Head of caudate nucleus (tissue), 42 donors: ENCODE measurements at places on chromosomes 12 and 14.

- no peak for DNase-seq
Observed at GRCh38 chr12:114221136-114221833, 184.7 kb downstream of the TBX5 start.

DNA sequence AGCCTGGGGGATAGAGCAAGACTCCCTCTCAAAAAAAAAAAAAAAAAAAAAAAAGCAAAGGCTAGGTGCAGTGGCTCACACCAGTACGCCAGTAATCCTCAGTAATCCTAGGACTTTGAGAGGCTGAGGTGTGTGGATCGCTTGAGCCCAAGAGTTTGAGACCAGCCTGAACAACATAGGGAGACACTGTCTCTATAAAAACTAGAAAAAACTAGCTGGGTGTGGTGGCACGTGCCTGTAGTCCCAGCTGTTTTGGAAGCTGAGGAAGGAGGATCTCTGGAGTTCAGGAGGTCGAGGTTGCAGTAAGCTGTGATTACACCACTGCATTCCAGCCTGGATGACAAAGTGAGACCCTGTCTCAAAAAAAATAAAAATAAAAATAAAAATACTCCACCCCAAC lies 8.9 kb upstream of the RBM25 start:
- no peak for DNase-seq

- DNase-seq, result no peak
Observed at GRCh38 chr12:54292083-54292930, 8.5 kb downstream of the NFE2 start.

GRCh38 chr14:58731465-58732293 lies 93.9 kb downstream of the DACT1 start:
- DNase-seq, result no peak

DNA sequence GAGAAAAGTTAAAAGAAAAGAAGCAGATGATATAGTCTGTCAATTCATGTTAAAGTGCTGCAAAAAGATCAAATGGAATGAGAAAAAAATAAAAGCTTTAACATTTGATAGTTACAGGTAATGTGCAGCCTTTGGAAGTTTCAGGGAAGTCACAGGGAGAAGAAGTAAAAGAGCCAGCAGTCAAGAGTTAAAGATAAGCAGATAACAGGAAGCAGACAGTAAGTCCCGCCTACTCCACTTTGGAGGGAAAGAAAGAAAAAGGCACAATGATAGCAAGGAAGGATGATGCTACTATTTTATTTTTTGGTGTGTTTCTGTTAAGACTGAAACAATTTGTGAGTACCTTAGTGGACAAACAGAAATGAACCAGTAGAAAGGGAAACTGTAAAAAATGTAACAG lies 111.1 kb upstream of the KRR1 start:
- DNase-seq, result no peak

DNA sequence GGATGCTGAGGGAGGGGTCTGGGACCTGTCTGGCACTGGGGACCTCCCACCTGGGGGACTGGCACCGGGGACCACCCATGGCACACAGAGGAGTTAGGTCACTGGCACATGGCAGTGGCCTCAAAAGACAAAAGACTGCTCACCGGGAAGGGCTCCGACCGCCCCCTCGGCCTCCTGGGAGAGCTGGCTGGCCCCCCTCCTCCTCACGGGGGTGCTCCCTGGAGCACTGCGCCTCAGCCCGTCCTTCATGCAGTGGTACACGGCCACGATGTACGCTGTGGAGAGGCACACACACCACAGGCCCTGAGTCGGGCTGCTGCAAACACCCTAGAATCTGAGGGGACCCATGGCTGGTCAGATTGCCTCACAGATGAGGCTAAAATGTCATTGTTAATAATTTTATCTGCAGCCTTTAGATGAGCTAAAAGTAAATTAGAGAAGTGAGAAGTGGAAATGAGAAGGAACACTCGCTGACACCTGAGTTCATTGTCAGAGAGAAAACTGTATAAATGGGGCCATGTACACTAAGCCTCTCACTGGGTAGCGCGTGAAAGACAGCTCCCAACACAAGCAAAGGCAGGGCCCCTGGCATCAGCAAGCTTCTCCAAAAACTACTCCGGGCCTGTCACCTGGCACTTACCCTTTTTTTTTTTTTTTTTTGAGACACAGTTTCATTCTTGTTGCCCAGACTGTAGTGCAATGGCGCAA lies 14.1 kb downstream of the P2RX2 start:
- DNase-seq, result no peak

DNA sequence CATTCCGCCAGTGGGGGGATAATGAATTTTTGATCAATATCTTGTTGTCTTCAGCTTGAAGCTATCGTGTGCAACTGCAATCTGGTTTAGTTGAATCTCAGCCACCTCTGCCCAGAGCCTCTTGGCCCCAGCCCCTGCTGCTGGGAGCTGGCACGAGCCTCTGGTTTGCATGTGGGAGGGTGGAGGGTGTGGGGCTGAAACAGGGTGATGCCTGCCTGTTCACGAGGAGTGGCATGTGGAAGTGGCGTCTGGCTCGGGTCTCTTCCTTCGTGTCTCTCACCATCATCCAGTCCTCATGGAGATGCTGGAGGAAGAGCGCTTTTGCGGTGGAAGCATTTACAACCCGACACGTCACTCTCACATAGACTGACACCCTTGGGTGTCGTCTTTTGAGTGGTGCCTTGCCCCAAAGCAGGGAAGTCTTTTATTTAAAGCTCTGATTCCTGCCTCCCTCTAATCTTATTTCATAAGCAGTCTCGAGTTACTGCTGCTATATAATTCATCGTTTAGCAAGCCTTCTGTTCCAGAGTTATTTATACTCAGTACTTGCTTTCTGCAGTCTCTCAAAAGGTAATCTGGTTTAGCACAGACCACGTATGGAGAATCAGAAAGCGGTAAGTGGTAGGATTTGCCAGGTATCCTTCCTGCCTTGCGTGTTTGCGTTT lies 64.5 kb downstream of the AACS start:
- DNase-seq, result peak; percentile 44

DNA sequence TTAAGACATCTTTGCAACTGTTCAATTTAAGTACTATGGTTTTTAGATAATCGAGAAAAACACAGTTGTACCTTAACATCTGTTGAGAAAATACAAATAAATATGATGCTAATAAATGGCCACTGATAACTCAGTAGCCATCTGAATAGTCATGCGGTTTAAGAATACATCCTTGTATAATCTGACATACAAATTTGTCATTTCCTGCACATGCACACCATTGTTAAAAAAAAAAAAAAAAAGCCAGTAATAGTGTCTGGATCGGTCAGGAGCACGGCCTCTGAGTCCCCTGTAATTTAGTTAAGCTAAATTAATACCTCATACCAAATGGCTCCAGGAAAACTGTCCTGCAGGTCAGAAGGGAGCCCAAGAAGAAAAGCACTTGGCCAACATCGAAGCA lies 16.8 kb downstream of the RFC5 start:
- no peak for DNase-seq
